A549 treated with AZD2906 at 1 μM for 4 hours (cell line): ENCODE measurements at places on chromosomes 1 and 21. TPM values are rescaled to one million over a fixed set of nuclear protein-coding genes. Genes with fewer than 3 reads are reported as not detected.

The S100A12 gene
- not detected in 5 replicates for total RNA-seq

The FMN2 gene
- total RNA-seq = 3.2 to 4.4 TPM (median 3.8 TPM) in 5 replicates

The GBP6 gene
- not detected in 5 replicates for total RNA-seq

The CNKSR1 gene
- 0.04 to 0.39 TPM (median 0.31 TPM) in 5 replicates for total RNA-seq

The ACOT11 gene
- total RNA-seq = 2.3 to 2.6 TPM (median 2.5 TPM) in 5 replicates

The KCNE2 gene
- total RNA-seq = not detected in 5 replicates

The UMODL1 gene
- not detected in 5 replicates for total RNA-seq

The GUCA2A gene
- total RNA-seq = 0.13 TPM in 1 of 5 replicates, not detected in the others

The ALX3 gene
- not detected in 5 replicates for total RNA-seq

The CCDC17 gene
- total RNA-seq = 0.14 to 0.26 TPM (median 0.23 TPM) in 5 replicates

The MCL1 gene
- 249 to 315 TPM (median 297 TPM) in 5 replicates for total RNA-seq

The CHML gene
- total RNA-seq = 7.8 to 9.4 TPM (median 8.3 TPM) in 5 replicates

The GJA9 gene
- total RNA-seq = 0.03 TPM in 1 of 5 replicates, not detected in the others

The HCRTR1 gene
- total RNA-seq = 0.09 TPM in 1 of 5 replicates, not detected in the others

The CTSE gene
- 0.05 to 0.14 TPM (median 0.06 TPM) in 4 of 5 replicates, not detected in the other for total RNA-seq
